Tongue (tissue), 3 donors: ENCODE measurements at places on chromosomes 3 and 15. TPM values are rescaled to one million over a fixed set of nuclear protein-coding genes. Genes with fewer than 3 reads are reported as not detected.

Gene LEKR1
- 0.51 TPM for total RNA-seq

Gene CD80
- not detected for total RNA-seq

Gene CP
- total RNA-seq: 5.2 TPM

Gene GALK2
- total RNA-seq: 45.1 TPM

Gene SHC4
- total RNA-seq: 7.7 TPM

Gene WDR93
- not detected for total RNA-seq

DNA sequence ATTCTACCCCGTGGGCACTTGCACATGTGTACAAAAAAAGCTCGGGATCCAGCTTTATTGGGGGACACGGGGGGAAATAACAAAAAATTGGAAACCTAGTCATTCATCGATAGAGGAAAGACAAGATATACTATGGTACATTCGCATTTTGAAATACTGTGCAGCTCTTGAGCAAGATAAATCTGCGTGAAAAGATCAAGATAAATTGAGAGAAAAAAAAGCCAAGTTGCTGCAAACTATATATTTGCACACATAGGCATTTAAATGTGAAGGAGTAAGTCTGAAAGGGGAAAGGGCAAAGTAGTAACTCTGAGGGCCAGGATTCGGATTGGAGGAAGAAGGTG, 620 bp upstream of the UBR1 start:
- DNase-seq: no peak

DNA sequence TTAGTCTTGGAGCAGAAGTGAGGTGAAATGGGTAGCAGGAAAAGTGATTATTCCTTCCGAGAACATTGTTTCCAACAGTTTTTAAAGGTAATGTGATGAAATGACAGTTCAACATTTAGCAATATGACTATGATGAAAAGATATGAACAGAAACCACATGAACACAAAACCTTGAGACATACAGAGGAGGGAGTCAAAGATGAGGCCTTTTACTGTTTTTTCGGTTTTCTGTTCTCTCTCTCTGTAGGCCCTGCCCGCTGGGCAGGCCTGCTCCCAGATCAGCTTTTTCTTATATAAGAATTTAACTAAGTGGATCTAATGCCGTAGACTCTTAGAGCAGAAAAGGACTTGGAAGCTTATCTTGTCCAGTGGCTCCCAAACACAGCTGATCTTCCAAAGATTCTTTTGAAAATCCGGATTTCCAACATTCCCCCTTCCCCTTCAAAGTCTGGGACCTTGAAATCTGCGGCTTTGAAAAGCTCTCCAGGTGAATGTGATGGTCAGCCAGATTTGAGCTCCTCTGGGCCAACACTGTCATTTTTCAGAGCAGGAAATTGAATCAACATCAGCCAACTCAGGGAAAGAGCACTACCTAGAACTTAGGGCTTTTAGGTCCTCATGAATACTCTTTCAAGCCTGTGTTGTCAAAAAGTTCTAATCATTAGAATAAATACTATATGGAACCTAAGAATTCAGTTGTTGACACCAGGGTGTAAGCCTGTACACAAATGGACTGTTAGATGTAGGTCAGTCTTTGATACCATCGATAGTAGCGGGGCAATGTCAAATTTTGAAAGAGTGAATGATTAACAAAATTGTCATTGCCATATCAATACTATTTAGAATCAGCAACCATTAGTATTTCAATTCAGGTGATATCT, 372.7 kb downstream of the SHQ1 start:
- DNase-seq: no peak

DNA sequence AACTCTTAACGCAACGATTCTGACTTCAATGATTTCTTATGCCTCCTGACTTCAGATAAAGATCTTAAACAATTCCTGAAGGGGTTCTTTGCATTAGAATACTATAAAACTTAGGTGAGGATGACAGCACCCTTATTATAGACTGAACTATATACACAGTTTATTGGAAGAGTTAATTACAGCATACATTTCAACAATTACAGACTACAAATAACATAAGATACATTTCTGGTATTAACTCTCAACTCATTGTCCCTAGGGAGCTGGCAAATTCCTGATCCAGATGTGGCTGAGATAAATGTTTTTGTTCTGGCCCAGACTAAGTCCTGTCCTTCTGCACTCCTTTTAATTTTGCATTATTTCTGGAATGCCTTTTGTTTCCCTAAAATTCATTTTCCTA, 155.5 kb upstream of the TMC3 start:
- no peak for DNase-seq

GRCh38 chr3:4900298-4900697, 78.9 kb upstream of the BHLHE40 start:
- no peak for DNase-seq

DNA sequence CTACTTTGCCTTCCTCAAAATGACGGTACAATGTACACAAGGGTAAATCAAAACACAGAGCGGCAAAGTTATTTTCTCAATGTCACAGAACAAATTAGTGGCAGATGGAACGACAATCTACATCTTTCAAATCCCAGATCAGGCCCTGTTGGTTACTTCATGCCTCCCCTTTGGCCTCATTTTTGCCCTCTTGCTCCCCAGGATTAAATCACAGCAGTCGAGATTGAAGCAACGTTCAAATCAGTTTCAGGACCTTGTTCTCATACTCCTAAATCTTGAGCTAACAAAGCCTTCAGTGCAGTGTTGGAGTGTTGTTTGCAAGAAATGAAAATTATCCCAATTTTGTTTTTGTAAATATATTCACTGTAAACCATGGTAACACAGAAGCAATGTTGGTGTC, 91.4 kb downstream of the FBN1 start:
- DNase-seq: no peak

GRCh38 chr3:128168836-128169235, 15.6 kb downstream of the EEFSEC start:
- DNase-seq: no peak

DNA sequence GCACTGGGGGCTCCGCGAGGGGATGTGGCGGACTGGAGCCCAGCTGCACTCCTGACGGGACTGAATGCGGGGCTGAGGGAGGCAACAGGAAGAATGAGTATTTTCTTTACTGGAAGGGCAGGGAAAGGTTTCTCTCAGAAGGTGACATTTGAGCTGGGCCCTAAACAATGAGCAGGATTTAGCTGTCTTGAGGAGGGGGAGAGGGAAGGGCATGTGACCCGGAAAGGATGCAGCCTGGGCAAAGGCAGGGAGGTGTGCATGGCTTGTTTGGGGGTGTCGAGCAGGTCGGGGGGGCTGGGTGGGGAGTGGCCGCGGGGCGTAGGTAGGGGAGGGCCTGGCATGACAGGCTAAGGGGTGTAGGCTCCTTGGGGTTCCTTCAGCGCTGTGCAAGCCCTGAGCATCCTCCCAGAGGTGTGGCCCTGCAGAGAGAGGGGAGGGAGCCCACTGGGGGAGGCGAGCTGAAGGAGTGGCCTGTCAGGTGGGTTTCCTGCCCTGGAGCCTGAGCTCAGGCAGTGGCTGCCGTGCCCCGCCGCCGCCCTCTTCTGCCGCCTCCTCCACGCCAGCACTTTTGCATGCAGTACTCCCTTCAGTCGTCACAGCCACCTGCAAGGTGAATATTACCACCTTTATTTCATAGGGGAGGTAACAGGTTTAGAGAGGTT, 17.2 kb upstream of the ANKDD1A start:
- peak; percentile 55 for DNase-seq

DNA sequence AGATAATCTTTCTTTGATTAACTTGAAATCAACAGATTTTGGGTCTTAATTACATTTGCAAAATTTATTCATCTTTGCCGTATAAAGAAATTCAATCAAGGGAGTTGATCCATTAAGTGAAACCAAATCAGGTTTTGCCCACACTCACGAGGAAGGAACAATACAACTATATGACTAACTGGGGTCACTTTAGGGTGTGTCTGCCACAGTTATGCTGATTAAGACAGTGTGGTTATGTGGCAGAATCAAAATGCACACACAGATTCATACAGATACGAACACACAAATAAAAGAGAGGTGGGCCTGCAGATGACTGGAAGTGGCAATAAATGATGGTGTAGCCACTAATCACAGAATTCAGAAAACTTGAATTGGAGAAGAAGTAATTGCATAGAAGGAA, 543.5 kb downstream of the GABRG3 start:
- DNase-seq: no peak

- no peak for DNase-seq
Measured at GRCh38 chr15:80275961-80276360, 23.9 kb upstream of the CTXND1 start.

- DNase-seq: no peak
Measured at GRCh38 chr3:53158765-53159155, 2.2 kb upstream of the PRKCD start.
